ENCODE measurements at places on chromosomes 12 and 14. TPM values are rescaled to one million over a fixed set of nuclear protein-coding genes. Genes with fewer than 3 reads are reported as not detected.

The TGFB3 gene
- 9.4 TPM for polyA plus RNA-seq

The TSPAN9 gene
- 0.56 TPM for polyA plus RNA-seq

The SDR9C7 gene
- polyA plus RNA-seq = not detected

The KHNYN gene
- polyA plus RNA-seq = 74.4 TPM

The PPP1R1A gene
- not detected for polyA plus RNA-seq

The RFX4 gene
- not detected for polyA plus RNA-seq

The IFT81 gene
- 0.43 TPM for polyA plus RNA-seq

The KLC1 gene
- 102 TPM for polyA plus RNA-seq

The TAS2R50 gene
- 0.46 TPM for polyA plus RNA-seq

The CD69 gene
- polyA plus RNA-seq = 997 TPM

The CLEC4D gene
- not detected for polyA plus RNA-seq

The CCDC175 gene
- polyA plus RNA-seq = not detected

The CPNE8 gene
- polyA plus RNA-seq = 1.7 TPM

The MIP gene
- polyA plus RNA-seq = not detected

The FOXJ2 gene
- polyA plus RNA-seq = 9.5 TPM

The LPAR5 gene
- polyA plus RNA-seq = 29.0 TPM

The ARID4A gene
- 9.4 TPM for polyA plus RNA-seq

The PZP gene
- polyA plus RNA-seq = not detected

The USP44 gene
- 1.7 TPM for polyA plus RNA-seq

The MYF5 gene
- not detected for polyA plus RNA-seq

GRCh38 chr14:65606460-65606859, 193.9 kb downstream of the FUT8 start:
- DNase-seq = no peak

GRCh38 chr14:54329082-54329695, 67.6 kb upstream of the CDKN3 start:
- peak; percentile 18 for DNase-seq

DNA sequence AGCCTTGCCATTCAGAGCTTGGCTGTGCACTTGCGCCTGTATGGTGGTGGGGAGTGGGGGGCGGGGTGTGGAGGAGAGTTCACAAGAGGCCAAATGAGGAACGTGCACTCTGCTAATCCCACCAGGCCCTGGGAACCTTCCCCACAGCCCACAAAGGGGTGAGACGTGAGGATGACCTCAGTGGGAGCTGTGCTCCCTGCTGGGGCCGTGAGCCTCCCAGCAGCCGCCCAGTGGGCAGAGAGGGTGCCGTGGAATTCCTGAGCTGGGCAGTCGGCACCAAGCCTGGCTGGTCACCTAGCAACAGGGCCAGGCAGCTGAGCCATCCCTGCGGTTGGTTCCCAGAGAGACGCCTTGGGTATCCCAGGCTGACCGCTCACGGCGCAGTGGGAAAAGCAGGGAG, 53.7 kb downstream of the CCNK start:
- no peak for DNase-seq

GRCh38 chr14:38405851-38406635, 150.2 kb upstream of the CLEC14A start:
- DNase-seq = no peak

DNA sequence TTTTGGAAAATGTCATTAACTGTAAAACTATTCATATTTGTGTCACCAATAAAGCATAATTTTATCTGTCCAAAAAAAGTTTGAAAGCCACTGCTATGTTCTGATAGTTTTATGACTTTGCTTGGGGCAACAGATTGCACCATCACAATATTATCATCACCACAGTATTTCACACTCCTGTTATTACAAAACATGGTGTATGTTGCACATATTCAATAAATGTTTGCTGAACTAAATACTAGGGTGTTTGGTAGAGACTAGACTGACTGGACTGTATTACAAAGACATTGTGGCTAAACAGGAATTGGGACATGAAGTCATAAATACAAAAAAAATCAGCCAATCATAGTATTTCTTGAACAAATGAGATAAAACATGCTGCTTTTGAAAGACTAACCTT, 55.1 kb downstream of the PAWR start:
- no peak for DNase-seq

DNA sequence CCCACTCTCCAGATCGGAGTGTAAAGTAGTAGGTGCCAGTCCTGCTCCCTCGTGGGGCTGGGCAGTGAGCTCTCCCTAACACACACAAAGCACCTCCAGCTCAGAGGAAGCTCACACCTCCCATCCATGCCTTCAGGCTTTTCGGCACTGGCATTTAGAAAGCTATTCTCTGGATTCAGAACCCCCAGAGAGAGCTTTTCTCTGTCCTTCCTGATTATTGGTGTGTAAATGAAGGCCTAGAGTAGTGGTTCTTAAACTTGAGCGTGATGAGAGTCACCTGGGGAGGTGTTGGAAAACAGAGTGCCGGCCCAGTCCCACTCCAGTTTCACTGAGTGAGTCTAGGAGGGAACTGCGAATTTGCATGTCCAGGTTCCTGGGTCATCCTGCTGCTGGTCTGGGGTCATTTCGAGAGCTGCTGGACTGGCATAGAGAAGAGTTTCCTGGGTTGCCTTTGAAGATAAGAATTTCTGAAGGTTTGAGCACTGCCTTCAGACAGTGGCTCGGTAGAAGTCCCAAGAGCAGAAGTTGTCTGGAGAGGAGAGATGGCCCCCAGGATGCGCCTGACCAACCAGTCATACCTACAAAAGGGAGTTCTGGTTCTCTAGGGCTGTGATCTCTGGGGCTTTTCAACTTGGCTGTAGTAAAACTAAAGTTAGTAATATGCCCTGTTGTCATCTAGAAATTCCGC, 15.1 kb downstream of the CD9 start:
- DNase-seq = no peak

DNA sequence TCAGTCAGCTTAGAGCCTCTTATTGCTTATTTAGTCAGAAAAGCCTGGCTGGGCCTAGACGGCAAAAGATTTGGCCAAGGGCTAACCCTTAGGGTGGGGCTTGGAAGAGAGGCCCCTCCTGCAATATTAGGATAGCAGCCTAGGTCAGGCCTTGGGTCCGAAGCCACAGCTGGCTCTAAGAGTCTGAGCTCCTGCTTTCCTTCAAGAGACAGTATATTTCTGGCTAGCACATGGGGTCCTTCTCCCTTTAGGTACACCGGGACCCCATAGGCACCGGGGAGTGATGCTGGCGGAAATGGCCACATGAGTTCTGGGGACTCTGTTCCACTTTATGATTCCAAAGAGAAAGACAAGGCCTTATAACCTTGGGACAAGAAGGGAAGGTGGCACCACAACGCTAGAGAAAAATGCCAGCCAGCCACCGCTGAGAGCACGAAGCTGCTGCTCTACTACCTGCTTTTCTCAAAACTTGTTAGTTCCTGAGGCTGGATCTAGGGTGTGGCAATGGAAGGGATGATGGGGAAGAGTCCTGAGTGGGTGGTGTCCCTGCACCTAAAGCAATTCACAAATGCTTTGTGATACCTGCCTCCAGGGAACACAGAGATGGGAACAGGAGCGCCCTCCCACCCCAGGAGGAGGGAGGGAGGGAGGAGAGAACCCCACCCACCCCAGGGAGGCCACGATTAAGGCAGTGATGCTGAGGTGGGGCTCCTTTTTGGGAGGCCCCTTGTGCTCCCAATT, 3.1 kb upstream of the AVIL start:
- DNase-seq = no peak

DNA sequence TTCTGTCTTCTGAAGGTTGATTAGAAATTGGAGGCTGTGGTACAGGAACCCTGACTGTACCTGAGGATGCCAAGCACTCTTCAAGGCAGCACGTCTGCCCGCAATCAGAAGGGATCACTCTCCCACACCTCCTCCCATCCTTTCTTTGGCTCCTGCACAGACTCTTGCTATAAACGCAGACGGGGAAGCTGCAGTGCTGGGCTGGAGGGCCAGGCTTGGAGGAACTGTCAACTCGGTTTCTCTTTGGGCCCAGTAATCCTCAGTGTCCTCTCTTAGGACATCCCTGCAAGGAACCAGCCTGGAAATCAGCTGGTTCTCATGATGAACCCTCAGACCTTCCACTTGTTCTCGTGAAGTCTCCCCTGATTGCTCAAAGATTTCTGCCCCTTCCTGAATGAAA, 201.4 kb downstream of the ADGRD1 start:
- no peak for DNase-seq

GRCh38 chr12:29072631-29073030, 76.4 kb upstream of the FAR2 start:
- DNase-seq = no peak

DNA sequence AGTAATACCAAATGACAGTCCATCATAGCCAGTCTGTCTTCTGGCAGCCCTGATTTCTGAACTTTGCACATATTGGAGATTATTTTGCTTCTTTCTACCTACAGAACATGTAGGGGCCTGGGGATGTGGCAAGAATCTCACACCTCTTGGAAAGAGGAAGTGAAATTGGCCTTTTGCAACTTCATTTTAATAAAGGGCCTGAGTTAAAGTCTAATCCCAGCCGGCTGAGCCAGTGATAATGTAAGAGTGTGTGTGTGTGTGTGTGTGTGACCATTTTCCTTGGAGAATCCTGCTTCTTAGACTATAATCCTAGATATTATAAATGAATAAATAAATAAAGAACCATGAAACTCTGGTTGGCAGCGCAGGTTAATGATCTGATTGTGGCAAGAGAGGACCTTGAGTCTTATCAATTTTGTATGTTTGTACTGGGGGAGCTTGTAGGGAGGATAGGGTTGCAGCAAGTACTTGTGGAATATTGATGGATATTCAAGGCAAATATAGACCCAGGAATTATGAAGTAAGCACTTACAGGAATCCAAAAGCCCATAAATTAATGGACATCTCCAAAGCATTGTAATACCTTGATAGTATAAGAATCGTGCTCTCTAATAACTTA, 233.2 kb upstream of the AMIGO2 start:
- peak; percentile 78 for DNase-seq

- DNase-seq = no peak
Measured at GRCh38 chr12:104890476-104891096, 67.5 kb downstream of the SLC41A2 start.

- no peak for DNase-seq
Measured at GRCh38 chr14:30159374-30159773, 231.7 kb upstream of the PRKD1 start.

DNA sequence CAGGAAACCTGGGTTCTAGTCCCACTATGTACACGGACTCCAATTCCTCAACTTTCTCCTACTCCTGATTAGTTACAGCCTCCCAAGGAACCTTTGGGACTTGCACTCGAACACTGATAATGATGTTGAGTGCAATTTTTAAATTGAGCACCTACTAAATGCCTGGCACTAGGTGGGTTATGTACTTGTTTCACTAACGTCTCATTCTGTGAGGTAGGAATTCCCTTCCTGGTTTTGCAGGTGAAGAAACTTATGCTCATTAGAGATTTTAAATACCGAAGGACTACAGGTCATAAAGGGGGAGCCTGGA, 536 bp downstream of the PARPBP start:
- no peak for DNase-seq

- DNase-seq = no peak
Measured at GRCh38 chr14:38960946-38961531, 142.0 kb downstream of the SEC23A start.

- peak; percentile 61 for DNase-seq
Measured at GRCh38 chr12:6936636-6937480, 6.8 kb upstream of the RNU7-1 start.

DNA sequence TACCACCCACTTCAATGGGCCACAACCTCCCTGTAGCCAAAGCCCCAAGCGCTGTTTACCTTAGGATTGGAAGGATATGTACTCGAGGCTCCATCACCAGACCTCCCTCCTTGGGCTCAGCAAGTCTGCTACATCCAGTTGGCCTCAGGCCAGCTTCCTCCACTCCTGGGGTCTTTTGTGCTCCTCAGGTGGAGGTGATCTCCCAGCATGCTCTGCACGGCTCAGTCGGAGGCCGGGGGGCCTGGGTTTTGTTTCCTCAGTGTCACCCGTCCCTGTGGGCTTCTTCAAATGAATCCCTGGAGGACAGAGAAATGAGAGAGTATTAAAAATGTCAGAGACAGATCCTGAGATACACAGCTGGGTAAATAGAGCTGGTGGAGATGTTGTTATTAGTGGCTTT, 723.1 kb upstream of the TBX3 start:
- no peak for DNase-seq

GRCh38 chr12:116382686-116383530, 105.4 kb upstream of the MED13L start:
- DNase-seq = no peak

GRCh38 chr14:58724206-58724605, 86.4 kb downstream of the DACT1 start:
- no peak for DNase-seq

GRCh38 chr12:20477672-20478071, 109.3 kb downstream of the PDE3A start:
- DNase-seq = no peak

- DNase-seq = peak; percentile 44
Measured at GRCh38 chr12:41277100-41277945, 89.2 kb downstream of the PDZRN4 start.

- no peak for DNase-seq
Measured at GRCh38 chr14:39395555-39396254, 36.5 kb downstream of the FBXO33 start.

DNA sequence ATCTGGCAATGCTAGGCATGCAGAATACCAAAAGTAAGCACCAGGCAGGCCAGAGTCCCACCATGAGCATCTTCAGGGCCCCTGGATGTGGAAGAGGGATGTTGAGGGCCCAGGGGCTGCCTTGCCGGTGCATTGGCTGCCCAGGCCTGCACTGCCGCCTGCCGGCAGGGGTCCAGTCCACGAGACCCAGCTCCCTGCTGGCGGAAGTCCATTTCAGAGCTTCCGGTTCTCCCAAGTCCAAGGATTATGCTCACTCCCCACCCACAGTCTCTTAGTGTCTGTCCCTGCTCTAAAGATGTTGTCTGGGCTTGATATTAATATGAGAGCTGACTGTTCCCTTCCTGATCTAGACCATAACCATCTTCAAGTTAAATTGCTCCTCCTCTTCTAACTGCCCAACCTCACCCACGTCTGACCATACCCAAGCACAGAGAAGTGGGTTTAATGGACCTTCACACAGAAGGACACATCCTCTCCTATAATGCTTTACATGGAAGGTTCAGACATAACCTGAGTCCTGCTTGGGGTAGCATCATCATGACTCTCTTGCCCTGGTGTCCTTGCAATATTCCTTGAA, 117.4 kb downstream of the DAD1 start:
- DNase-seq = no peak

GRCh38 chr12:105552056-105552455, 221.6 kb downstream of the C12orf75 start:
- no peak for DNase-seq

- DNase-seq = no peak
Measured at GRCh38 chr12:113792450-113792849, 173.7 kb downstream of the RBM19 start.

DNA sequence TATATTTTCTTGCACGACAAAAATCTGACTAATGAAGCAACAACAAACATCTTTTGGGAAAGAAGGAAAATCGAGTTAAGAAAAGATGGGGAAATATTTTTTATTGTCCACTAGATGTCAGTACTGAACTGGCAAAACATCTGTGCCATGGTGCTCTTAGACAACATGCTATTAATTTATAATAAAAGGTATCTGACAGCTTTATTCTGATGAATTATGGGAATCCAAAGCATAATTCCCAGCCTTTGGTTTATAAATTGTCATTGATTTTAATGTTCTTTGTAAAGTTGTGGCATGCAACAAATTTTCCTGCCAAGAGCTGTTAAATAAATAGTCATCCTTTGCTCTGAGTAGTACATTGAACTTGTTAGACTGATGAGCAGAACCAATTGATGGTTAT, 231.2 kb downstream of the ETNK1 start:
- DNase-seq = peak; percentile 9

GRCh38 chr12:49741882-49742620, 694 bp downstream of the TMBIM6 start:
- DNase-seq = peak; percentile 91

- no peak for DNase-seq
Measured at GRCh38 chr12:96205908-96206307, 11.7 kb downstream of the ELK3 start.

Measured in B cell (primary cell).